ENCODE measurements at places on chromosomes 1 and 21.
A peak's percentile ranks its signal among the peaks of the same experiment; 100 is the strongest.

DNA sequence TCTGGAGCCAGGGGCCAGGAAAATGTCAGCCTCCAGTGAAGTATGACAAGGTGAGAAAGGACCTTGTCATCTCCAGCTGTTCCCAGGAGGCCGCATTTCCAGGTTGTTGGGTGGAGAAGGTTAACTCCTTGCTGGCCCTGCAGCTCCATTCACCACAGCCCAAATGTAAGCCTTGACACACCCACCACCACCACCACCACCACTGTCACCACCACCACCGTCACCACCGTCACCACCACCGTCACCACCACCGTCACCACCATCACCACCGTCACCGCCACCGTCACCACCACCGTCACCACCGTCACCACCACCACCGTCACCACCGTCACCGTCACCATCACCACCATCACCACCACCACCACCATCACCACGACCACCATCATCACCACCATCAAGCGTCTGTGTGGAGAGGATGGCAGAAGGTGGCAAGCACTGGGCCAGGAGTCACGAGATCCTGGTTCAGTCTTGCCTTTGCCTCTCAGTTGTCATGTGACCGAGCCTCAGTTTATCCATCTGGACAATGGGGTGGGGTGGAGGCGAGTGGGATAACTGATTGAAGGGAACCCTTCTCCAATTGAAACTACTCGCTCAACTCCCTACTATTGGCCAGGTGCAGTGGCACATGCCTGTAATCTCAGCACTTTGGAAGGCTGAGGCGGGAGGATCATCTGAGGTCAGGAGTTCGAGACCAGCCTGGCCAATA is 21.2 kb upstream of the FAM131C start:
- no peak overlapping the region for H3K4me3 ChIP-seq
- DNase-seq: no peak
- peaks cover 5% of the 10 kb centered on the region for H3K27me3 ChIP-seq
- H3K36me3 ChIP-seq: no peaks in the 10 kb centered on the region
- no peak overlapping the region for H3K27ac ChIP-seq

DNA sequence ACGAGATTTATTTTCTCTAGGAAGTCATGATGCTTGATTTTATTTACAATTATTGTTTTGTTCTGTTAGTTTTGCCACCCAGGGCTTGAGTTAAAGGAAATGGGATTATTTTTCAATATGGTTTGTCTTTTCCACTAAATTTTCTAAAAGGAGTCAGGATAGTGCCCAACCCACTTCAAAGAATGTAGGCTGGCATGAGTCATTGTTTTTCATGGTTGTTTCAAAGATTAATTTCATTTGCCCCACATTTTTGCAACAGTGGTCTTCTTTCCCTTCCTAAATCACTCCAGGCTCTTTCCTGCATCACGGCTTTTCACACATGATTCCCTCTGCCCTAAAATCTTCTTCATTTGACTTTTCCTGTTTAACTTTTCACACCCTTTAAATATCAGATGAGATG is 2.5 kb downstream of the SLAMF6 start:
- H3K27me3 ChIP-seq: no peaks in the 10 kb centered on the region
- H3K36me3 ChIP-seq: no peaks in the 10 kb centered on the region
- no peak overlapping the region for H3K4me3 ChIP-seq
- no peak overlapping the region for H3K27ac ChIP-seq

GRCh38 chr1:3642919-3643675 is 6.8 kb downstream of the WRAP73 start:
- H3K27ac ChIP-seq: no peak overlapping the region
- no peak overlapping the region for H3K4me3 ChIP-seq
- no peaks in the 10 kb centered on the region for H3K27me3 ChIP-seq
- DNase-seq: no peak
- no peaks in the 10 kb centered on the region for H3K4me1 ChIP-seq

DNA sequence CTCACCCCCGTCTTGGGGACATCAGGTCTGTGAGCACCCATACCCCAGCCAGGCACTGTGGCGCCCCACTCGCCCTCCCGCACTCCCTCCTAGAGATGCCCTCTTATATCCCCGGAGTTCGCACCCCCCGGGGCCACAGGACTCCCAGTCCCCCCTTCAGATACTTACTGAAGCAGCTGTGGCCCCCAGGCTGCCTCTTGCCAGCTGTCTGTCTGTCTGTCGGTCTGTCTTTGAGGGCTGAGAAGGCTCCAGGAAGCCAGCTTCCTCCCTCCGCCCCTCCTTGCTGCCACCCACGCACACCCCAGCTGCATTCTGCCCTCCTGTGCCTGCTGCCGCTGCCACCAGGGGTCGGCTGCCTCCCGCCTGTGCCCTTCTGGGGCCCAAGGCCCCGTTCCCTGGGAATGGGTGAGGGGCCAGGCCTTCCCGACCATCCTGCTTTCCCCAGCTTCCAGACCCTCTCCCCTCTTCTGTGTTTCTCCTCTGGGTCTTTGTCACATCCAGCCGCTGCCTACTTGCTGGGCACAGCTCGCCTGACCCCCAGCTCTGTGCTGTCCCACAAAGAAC is at the start of gene PTPN7:
Gene PTPN7 (minus strand): TSS at position 226 of the 564 bp plus-strand sequence. CDS start 1,200 bp downstream, outside the sequence.
- no peaks in the 10 kb centered on the region for H3K27me3 ChIP-seq
- no peak for DNase-seq
- no peak within 1 kb of the TSS for H3K27ac ChIP-seq
- no peaks in the 10 kb centered on the region for H3K36me3 ChIP-seq
- H3K4me1 ChIP-seq: peaks cover 8% of the 10 kb centered on the region

DNA sequence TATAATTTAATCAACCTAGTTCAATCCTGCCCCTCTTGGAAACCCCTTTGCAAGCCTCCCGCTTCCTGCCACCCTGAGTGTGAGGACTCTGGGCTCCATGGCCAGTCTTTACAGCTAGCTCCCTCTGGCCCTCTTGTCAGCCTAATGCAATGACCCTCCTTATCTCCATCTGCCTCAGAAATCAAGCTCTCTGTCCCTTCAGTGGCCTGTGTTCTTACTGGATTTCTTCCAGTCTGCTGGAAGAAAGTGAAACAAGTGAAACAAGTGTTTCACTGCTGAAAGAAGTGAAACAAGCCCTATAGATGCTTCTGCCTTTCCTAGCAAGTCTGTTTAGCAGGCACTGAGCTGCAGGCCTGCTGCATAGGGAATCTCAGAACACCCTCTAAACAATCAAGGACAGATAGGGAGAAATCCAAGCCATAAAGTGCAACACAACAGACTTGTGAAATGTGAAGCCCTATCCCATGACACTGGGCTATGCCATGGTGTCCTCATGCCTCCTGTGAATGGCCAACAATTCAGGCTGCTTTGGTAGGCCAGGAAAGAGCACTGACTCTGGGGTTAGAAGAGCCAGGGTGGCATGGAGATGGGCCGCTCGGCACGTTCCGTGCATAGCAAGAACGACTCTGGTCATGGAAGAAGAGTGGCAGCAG is 55.9 kb downstream of the FAM163A start:
- H3K36me3 ChIP-seq: no peaks in the 10 kb centered on the region
- no peak overlapping the region for H3K4me3 ChIP-seq
- H3K4me1 ChIP-seq: no peaks in the 10 kb centered on the region

- H3K4me1 ChIP-seq: no peaks in the 10 kb centered on the region
- H3K27ac ChIP-seq: no peak overlapping the region
- no peak for DNase-seq
- no peak overlapping the region for H3K4me3 ChIP-seq
- H3K27me3 ChIP-seq: no peaks in the 10 kb centered on the region
Measured at GRCh38 chr1:198660341-198661261, 21.8 kb downstream of the PTPRC start.

DNA sequence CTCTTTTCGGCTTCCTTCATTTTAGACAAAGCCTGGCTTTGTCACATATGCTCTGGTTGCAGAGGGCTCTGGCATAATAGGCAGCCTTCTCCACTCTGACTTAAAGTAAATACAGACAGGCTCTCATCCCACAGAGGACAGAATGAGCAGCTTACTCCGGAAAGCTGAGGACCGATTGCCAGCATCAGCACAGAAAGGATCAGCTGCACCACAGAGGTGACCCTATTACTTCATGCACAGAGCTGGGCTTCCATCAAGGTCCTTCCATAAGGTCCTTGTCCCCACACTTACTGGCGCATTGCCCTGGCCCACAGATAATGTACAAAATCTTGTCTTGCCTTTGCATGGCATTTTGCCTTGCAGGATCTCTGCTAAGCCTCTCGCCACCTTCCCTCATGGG is 67.6 kb downstream of the SEC16B start:
- no peak overlapping the region for H3K27ac ChIP-seq
- no peak overlapping the region for H3K4me3 ChIP-seq
- H3K36me3 ChIP-seq: no peaks in the 10 kb centered on the region
- no peaks in the 10 kb centered on the region for H3K4me1 ChIP-seq
- no peaks in the 10 kb centered on the region for H3K27me3 ChIP-seq

DNA sequence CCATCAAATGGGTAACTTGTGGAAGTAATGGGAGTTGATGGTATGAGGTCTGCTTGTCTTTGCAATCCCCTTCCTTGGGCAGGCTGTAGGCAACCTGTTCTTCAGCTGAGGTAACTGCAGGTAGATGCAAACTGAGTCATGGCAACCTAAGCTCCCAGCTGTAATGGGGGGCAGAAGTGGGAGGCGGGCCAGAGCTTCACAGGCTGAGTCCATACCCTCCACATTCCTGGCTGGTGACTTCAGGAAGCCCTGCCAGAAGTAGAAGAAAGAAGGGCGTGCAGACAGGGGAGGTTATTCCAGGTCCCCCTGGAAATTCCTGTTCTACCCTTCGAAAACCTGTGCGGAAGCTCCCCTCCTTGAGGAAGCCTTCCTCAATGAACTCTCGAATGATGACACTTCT is 44.9 kb downstream of the ARHGEF11 start:
- H3K27ac ChIP-seq: no peak overlapping the region
- H3K27me3 ChIP-seq: no peaks in the 10 kb centered on the region
- H3K4me3 ChIP-seq: no peak overlapping the region
- DNase-seq: peak; percentile 6

DNA sequence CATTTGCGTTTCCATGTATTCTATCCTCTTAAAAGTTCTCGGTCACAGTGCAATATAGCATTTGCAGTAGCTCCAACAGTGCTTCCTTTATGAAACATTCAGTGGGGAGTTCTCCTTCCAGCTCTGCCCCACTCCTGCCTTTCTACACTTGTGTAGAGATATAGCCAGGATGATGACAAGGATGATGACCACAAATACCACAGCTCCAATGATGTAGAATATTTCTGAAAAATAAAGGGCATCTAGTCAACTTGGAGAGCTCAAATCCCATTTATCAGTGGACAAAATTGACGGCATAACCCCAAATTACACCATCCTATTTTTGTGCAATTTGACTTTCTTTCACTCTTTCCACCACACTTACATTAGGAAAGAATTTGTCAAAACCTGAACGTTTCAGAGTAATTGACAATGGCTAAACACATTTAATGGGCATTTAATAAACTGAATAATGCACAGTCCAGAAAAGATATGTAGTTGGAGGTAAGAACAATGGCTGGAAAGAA is 11.1 kb downstream of the F3 start:
- H3K4me1 ChIP-seq: no peaks in the 10 kb centered on the region
- H3K27me3 ChIP-seq: no peaks in the 10 kb centered on the region
- DNase-seq: no peak
- H3K27ac ChIP-seq: no peak overlapping the region

GRCh38 chr1:72892461-72892860 is 610.1 kb upstream of the NEGR1 start:
- H3K27ac ChIP-seq: no peak overlapping the region
- no peak overlapping the region for H3K4me3 ChIP-seq
- DNase-seq: no peak
- H3K27me3 ChIP-seq: no peaks in the 10 kb centered on the region
- H3K36me3 ChIP-seq: no peaks in the 10 kb centered on the region

DNA sequence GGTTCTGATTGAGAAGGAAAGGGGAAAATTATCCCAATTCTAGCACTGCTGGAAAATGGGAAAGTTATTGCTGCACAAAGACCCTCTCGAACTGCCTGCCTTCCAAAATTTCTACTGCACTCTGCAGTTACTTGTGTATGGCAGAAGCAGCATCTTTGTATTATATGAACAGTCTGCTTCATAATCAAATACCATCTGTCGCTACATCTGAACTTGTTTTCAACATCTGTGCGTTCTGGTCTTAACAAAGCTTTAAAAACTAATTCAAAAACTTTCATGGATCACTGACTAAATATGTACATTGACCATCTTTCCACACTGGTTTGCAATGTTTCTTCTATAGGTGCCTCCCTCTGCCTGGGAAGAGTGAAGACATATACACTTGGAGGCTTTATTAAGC is 79.2 kb downstream of the PROX1 start:
- no peak overlapping the region for H3K27ac ChIP-seq
- no peak overlapping the region for H3K4me3 ChIP-seq
- H3K4me1 ChIP-seq: no peaks in the 10 kb centered on the region
- no peaks in the 10 kb centered on the region for H3K27me3 ChIP-seq

GRCh38 chr1:41800311-41800829 is 118.4 kb downstream of the HIVEP3 start:
- no peaks in the 10 kb centered on the region for H3K4me1 ChIP-seq
- no peak overlapping the region for H3K27ac ChIP-seq
- H3K27me3 ChIP-seq: no peaks in the 10 kb centered on the region
- no peak for DNase-seq
- no peak overlapping the region for H3K4me3 ChIP-seq
- H3K36me3 ChIP-seq: no peaks in the 10 kb centered on the region

DNA sequence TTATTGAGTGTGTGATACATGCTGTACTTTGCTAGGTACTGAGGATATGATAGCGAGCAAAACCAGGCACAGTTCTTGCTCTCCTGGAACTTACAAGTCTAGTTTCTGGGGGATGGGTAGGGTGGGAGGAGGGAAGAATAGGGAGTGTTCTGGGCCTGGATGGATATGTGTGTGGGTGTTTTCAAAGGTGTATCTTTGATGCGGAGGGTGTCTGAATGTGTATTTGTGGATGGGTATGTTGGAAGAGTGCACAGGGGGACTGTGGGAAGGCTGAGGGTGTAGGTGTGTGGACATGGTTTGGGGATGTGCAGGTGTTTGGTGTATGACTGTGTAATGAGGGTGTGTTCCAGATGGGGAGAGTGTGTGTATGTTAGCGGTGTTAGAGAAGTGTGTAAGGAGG is 4.5 kb upstream of the DPH2 start:
- peaks cover 2% of the 10 kb centered on the region for H3K4me1 ChIP-seq
- no peak overlapping the region for H3K27ac ChIP-seq
- no peaks in the 10 kb centered on the region for H3K27me3 ChIP-seq
- no peak for DNase-seq
- peaks cover 19% of the 10 kb centered on the region for H3K36me3 ChIP-seq

GRCh38 chr1:167297222-167298214 is 76.8 kb downstream of the POU2F1 start:
- H3K4me1 ChIP-seq: peaks cover 18% of the 10 kb centered on the region
- H3K4me3 ChIP-seq: no peak overlapping the region
- H3K27me3 ChIP-seq: no peaks in the 10 kb centered on the region

GRCh38 chr1:64302194-64302593 is 98.8 kb downstream of the UBE2U start:
- no peak for DNase-seq

- no peaks in the 10 kb centered on the region for H3K4me1 ChIP-seq
- no peak for DNase-seq
- H3K4me3 ChIP-seq: no peak overlapping the region
- H3K27ac ChIP-seq: no peak overlapping the region
Measured at GRCh38 chr1:26010825-26011224, 10.8 kb upstream of the EXTL1 start.
